ENCODE measurements at places on chromosomes 6 and 20. TPM values are rescaled to one million over a fixed set of nuclear protein-coding genes. Genes with fewer than 3 reads are reported as not detected.
A peak's percentile ranks its signal among the peaks of the same experiment; 100 is the strongest.

OR2H1 gene
- total RNA-seq: not detected

ARHGAP40 gene
- total RNA-seq: not detected

LTB gene
- not detected for total RNA-seq

C20orf204 gene
- 1.3 TPM for total RNA-seq

ARMH2 gene
- not detected for total RNA-seq

GGTLC1 gene
- not detected for total RNA-seq

DEF6 gene
- total RNA-seq: 0.52 TPM

FHL5 gene
- not detected for total RNA-seq

- DNase-seq: no peak
These were observed 581.4 kb upstream of the GJE1 start for GRCh38 chr6:141551318-141551717.

DNA sequence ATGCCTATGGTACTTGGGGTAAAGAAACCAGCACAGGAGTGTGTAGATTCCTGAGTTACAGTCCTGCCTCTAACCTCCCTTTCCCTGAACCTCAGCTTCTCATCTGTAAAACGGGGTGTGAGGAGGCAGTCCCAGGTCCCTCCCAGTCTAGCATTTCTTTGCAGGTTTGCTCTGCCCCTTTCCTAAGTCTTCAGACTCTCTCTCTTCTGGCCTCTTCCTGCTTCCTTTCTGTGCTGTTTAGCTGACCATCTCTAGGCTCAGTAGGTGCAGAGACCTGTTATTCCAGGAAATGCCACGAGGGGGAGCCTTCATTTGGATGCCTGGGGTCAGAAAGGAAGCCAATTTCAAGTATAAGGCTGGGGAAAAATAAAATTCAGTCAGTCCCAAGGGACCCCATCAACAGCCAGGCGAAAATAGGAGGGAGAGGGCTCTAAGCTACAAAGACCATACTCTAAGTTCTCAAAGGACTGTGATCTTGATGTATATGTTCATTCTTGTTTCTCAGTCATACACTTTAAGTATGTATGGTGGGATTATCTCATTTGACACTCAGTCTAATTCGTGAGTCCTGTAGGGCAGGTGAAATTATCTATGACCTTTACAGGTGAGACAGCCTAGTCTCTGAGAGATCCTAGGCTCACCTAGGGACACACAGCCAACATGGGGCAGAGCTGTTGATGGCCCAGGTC, 89.1 kb downstream of the NCR2 start:
- peak; percentile 94 for DNase-seq

GRCh38 chr6:85754894-85755293, 112.2 kb upstream of the SYNCRIP start:
- DNase-seq: no peak

GRCh38 chr20:24443436-24443835, 26.0 kb upstream of the SYNDIG1 start:
- DNase-seq: peak; percentile 42

- no peak for DNase-seq
These were observed 124.3 kb downstream of the IPCEF1 start for GRCh38 chr6:154232013-154232910.

DNA sequence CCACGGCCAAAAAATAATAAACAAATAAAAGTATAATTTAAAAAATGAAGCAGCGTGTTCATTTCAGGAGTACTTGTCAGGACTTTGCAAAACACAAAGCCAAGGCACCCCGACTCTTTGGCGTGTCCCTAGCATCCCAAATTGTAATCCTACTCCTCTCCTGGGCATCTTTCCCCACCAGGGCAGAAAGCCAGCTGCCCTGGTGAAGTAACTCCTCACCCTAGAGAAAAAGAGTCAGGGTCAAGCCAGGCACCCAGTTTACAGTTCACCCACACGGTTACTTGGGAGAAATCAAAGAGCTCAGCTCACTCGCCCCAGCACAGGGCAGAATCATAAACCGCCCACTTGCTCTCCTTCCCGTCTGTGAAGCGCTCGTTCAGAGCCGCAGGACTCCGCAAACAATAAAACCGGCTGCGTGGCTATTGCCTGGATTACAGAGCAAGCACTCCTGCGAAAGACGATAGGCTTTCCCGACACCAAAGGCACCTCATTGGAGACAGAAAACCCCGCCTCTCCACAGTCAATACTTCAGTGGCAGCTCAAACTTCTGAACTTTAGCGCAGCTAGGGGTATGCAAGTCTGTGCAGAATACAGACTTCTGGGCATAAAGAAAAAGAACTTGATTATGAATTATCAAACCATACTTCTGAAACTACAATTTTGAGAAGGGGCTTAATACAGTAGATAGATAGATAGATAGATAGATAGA, 73.0 kb upstream of the NHSL1 start:
- no peak for DNase-seq

DNA sequence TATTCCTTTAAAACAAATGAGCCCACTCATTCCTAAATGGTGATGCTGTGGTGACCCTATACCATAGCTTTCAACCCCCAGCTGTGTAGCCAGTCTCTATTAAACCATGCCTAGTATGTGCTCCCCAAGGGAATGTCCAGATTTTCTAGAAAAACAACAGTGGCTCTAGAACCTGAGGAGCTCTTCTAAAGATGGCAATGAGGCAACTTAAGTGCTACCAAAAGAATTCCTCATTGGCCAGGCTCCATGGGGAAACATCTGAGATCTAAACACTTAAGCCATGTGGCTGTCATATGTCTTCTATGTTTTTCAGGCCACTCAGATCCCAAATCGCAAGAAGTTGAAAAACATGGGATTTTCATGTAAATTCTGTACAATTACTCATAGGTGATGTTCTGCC, 191.0 kb downstream of the TPBG start:
- DNase-seq: no peak

DNA sequence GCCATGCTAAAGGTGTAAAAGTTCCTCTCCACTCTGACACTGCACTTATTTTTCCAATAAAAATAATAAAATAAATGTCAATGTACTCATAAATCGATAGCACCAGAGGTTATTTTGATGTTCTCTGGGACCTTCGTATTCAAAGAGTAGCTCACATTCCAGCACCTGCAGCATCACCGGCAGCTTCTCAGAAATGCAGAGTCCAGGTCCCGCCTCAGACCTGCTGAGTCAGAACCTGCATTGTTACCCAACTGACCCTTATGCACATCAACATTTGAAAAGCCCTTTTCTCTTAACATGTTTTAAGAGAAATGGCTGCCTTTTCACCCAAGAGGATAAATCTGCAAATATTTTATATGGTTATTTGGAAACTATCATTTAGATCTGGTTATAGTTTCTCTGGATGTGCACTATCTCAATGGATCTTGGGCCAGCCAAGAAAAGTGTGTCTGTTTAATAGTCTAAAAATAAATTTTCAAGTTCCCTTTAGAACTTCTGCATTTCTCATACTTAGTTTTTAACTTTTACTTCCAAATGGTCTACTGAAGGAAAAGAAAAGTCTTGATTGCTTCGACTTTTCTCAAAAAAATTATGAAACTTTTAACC, 216.2 kb upstream of the PRDM1 start:
- no peak for DNase-seq

DNA sequence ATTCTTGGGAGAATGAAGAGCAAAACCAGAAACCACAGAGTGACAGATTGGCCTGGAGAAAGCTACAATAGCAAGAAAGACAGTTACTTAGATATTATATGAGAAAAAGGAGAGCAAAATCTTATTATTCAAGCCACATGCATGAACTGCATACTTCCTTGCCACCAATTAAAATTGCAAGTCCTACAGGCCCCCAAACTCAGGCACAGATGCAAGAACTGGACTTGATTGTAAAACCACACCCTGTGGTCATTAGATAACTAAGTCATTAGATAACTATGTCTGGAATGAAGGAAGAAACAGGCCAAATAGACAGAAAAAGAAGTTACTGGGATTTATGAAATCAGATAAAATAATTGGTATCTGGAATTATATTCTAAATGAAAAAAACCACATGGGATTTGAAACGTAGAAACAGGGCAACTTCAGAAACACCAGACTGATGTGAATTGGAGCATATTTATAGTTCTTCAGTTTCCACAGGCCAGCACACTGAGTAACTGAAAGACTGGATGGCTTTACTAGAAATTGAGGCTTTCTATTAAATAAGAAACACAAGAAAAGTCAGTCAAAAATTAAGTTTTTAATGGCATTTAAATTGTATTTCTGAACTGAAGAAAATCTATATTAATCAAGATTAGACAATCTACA, 49.4 kb upstream of the CARMIL1 start:
- no peak for DNase-seq

- DNase-seq: no peak
These were observed 5.2 kb upstream of the ABHD16B start for GRCh38 chr20:63856098-63856511.

GRCh38 chr6:138654715-138655634, 118.6 kb upstream of the CCDC28A start:
- DNase-seq: no peak

Measured in osteocyte (in vitro differentiated cells).